Right forelimb (tissue), 1 donor: ENCODE measurements at places on chromosomes 6 and 20.

DNA sequence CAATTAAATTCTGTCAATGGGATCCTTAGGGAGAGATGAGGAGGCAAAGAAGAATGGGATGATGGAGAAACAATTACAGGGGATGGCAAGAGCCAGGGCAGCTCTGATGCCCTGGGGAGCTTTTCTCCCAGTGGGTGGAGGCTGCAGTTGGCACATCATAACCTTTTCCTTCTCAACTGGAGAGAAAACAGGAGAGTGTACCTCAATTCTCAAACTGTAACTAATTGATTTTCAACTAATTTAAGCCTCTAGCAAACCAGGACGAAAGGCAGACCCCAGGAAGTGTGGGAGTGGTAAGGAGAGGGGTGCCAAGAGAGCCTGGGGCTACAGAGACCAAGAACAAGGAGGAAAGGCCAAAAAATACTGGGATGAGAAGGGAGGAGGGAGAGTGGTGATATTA is 5.7 kb downstream of the BMP5 start:
- DNase-seq = no peak

DNA sequence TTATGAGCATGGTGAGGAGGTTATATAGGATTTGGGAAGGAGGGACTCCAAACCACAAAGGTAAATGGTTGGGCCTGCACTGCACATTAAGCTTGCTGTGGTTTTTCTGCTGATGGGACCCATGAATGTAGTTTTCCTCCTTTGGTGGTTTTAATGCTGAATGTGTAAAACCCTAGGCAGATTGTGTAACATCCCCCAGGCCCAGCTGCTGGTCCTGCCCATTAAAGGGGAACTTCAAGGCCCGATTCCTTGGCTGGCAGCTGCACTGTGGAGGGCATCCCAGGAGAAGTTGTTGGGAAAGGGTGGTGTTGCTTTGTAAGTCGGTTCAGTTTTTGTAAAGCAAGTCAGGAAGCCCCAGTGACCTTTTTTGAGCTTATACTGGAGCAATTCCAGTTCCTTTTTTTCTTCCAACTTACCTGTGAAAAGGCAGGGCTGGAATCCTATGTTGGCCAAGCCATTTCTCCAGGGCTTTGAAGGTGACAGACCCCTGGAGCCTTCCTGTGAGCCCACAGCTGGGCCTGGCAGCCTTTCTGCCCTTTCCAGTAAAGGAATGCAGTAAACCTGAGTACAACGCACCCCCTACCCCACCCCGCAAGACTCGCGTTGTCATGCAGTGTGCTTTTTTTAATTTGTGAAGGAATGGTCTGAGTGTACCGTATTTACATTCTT is 43.1 kb upstream of the NAA20 start:
- peak; percentile 75 for DNase-seq

DNA sequence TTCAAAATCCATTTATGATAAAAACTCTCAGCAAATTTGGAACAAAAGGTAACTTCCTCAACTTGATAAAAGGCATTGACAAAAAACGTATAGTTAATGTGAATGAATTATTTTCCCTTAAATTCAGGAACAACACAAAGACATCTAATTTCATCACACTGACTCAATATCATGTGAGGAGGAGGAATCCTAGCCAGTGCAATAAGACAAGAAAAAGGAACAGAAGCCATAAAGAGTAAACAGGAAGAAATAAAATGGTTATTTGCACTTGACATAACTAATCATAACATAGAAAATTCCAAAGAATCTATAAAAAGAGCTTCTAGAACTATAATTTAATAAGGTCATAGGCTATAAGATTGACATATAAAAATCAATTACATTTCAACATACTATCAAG is 31.4 kb downstream of the CHD6 start:
- no peak for DNase-seq

GRCh38 chr6:149854532-149854931 is 9.6 kb downstream of the LRP11 start:
- no peak for DNase-seq

- no peak for DNase-seq
Observed at GRCh38 chr6:154984146-154984545, 11.0 kb upstream of the TIAM2 start.

DNA sequence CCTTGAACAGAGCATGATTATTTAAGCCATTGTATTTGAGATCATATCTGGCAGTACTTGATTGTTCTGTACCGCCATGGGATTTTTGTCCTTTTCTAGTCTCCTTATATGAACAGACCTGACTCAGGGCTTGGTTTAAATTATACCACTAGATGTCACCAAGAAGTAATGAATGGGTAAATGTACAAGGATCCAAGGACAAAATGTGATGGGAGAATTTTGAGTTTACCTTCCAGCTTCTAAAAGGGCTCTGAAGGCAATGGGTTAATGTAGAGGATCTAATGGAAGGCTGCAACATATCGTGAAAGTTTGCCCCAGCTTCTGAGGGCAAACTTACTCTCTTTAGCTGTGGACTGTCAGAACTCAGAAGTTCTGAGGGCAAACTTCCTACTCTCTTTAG is 12.0 kb downstream of the RNF8 start:
- no peak for DNase-seq

GRCh38 chr6:53805725-53806124 is 10.9 kb downstream of the LRRC1 start:
- no peak for DNase-seq

- DNase-seq = no peak
Observed at GRCh38 chr6:30719356-30719755, 796 bp upstream of the TUBB start.

DNA sequence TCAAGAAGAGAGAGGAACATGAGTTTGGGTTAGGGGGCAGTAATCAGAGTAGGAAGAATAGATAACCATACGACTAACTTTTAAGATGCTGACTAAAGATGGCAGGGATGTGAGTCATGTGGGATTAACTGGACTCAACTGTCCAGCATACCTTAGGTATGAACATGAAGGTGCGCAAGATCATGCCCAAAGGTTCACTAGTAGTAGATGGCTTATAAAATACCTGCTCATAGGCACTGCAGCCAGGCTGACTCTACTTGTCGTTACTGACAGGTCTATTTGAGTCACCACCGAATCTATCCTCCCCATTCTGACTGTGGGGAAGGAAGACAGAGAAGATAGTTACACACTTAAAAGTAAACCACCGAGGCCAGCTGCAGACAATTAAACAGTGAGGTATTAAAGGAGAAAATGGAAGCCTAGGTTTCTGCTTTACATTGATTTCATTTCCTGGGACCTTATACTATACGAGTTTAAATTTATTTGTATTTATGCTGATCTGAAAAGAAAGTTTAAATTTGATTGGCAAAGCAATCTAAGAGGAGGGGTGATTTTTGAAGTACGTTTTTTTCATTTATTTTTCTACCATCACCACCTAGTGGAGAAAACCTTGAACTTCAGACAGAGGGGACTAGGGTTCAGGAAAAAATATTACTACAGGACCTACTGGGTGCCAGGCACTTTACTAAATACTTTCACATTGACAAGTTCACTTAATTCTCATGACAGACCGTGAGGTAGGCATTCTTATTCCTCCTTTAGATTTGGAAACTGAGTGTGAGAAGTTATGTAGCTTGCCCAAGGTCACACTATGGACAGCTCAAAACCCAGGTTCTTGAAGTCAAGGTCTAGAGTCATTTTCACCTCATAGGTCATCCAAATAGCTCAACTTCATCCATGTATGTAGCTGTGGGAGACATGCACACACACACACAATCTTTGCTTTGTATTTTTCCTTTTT is 4.0 kb upstream of the WRNIP1 start:
- DNase-seq = no peak

DNA sequence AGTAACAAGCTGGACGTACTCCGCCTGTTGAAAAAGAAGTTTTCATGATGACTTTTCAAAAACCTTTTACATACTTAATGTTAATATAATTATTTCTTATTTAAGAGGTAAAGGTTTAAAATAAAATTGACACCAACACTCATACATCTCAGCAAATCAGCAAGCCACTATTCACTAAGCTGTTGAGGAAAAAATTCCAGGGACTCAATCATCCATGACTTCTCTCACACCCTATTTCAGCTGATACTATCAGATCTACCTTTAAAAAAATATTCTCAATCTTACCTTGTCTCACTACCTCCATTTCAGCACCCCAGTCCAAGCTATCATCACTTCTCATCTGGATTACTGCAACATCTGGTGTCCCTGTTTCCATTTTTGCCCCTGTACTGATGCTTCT is 109.3 kb downstream of the HACE1 start:
- DNase-seq = no peak

- DNase-seq = peak; percentile 33
Observed at GRCh38 chr20:25275813-25276532, 28.1 kb downstream of the PYGB start.

DNA sequence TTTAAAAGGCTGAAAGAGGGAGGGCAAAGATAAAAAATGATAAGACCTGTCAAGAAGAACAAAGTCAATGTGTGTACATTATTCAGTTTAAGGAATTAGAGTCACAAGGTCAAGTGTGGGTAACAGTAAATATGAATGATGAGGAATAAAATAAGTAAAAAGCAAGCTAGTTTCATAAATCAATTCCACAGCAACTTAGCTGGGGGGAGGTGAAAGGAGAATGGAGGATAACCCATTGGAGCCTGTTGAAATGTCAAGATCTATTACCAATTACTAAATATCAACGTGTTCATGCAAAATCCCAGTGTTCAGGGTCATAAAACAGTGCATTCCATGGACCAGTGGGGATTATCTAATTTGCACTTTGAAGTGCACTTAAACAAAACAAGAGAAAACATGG is 242.9 kb downstream of the TBX18 start:
- no peak for DNase-seq

DNA sequence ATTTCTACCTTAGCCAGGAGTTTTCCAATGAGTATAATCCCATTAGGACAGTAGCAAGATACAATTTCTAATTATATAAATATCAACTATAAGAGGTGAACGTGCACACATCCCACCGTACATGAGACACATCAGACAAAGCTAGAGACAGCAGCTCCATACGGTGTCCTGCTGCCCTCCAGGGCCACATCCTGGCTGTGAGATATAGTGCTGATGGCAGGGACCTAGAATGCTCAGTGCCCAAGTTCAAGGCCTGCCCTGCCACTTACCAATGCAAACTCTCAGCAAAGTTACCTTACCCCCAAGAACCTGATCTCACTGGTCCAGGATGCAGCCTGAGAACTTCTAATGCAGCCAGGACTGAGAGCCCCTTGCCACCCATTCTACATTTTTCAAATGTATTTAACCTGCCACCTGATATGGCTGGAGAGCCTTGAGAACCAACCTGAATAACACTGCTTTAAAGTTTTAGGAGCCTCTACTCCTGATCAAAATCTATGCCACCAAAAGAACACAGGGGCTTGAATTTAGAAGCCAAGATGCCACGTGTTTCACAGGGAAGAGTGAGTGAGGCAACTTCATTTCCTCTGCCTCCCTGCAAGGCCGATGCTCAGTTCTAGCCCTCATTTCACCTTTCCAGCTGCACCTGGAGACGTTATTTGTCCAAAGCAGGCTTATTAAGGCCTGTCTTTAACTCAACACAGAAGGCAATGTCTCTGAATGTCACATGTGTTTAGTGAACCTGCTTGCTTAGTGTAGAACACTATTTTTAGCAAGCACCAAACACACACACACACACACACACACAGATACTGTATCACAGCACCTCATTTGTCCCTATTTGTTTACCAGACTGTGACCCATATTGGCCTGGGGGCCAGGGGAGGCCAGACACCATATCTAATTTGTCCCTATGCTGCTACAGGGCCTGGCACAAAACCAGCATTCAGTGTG is 6.1 kb downstream of the NFATC2 start:
- DNase-seq = no peak

DNA sequence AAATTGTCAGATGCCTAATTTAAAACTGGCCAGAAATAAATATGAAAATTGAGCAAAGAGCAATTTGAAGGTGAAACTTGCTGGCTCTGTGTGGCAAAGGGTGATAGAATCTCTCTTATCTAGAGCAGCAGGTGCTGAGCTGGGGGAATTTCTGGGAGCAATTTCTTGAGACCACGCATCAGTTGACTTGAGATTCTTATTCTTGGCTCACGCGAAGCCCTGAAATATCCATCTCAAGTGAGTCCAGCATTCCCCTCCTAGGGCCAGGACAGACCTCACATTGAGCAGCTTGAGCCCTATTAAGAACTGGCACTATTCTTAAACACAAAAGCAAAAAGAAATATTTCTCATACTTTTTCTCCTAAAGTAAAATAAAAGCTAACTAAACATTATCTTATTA is 66.3 kb downstream of the MAP7 start:
- no peak for DNase-seq

DNA sequence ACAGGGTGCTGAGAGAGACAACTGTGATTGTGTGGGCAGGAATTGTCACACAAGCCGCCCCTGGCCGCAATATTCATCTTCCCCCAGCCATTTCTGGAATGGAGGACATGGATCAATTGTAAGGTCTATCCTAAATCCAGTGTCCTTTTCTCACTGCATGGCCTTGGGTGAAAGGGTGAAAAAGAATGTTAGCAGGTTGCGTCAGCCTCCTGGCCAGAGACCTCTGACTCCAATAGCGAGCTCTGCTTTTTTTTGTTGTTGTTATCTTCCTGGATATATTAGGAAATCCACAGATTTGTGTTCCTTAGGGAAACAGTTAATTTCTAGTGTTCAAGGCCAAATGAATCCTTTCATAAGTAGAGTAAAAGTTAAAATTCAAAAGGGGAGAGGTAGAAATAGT is 47.1 kb upstream of the CD83 start:
- DNase-seq = no peak

DNA sequence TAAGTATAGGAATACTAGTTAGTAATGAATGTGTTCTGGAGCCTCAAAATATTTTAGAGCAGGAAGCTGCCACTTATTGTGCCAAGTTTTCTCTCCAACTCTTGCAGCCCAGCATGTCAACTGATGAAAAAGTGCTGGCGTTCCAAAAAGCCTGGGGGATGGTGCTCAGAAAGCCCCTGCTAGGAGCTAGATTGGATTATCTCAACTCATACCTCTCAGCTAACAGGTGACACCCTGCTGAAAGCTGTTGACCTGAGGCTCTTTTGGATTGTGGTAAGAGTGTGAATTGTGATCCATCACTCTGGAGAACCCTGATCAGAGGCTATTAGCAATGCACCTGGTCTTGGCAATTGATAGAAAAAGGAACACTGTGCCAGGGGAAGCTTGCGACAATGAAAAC is 580.4 kb downstream of the EYS start:
- DNase-seq = no peak

GRCh38 chr6:101069191-101069795 is 188.2 kb upstream of the ASCC3 start:
- DNase-seq = no peak
